NCI-H1436 (cell line): ENCODE measurements at places on chromosomes 5 and 9.

DNA sequence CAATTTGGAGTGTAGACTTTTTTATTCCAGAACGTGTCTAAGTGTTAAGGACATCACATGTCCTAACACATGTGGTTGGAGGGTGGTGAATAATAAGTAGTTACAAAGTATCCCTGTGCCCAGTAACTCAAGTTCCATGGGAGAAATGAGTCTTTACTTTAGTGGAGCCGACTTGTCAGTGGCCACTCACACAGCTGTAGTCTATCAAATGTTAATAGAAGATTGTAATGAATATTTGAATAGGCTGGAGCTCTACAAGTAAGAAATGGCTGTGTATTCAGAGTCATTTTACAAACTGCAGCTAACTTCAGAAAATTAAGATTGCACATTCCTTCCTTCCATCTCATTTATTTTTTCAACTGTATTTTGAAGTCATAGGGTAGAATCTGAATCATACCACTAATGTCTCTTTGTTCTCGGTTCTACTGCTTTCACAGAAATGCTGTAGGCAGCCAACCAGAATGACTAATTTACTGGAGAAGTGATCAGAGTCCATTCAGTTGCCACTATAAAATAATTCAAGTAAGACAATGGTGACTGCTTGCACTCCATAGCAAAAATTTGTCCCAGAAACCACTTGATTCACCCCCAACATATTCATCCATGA lies 394.8 kb downstream of the NR2F1-AS1 start:
- DNase-seq, result no peak

- peak; percentile 94 for DNase-seq
These were observed 52.9 kb downstream of the PAM start for GRCh38 chr5:102807878-102808502.

DNA sequence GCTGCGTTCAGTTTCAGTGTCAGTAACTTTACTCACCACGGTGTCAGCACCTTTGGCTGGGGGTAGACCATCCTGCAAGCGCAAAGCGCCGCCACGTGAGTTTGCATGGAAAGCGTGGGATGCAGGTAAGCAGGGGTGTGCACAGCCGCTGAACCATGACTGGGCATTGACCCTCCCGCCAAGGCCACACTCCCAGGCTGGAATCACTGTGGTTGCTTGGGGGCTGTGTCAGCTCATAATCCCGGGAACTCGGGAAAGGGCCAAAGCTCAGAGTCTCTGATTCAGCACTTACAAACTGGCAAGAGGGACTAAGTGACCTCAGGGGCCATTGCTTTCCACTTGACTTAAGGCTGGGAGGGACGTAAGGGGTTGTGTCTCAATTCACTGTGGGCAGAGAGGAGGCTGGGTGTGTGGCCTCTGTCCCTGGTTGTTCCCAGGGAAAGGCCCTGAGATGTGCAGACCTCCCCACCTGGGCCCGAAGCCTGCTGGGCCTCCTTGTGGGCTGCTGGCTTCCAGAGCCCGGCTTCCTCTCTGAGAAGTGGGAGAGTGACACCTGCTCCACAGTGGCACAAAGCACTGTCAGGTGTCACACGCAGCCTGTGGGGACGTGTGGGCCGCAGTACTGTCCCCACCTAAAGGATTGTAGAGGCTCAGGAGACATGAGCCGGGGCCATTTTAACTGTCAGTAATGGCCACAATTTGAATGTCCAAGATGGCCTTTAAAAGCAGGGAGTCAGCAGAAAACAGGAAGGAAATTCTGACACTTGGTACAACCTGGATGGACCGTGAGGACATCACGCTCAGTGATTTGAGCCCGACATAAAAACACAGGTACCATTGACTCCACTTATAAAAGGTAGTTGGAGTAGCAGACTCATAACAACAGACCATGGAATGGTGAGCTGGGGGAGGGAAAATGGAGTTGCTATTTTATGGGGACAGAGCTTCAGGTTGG lies 16.7 kb downstream of the ABO start:
- no peak for DNase-seq

GRCh38 chr5:55081541-55081940 lies 20.9 kb upstream of the GZMA start:
- DNase-seq, result no peak
